AG04450 (cell line): ENCODE measurements at places on chromosomes 6 and 20.

GRCh38 chr20:21175433-21175832 is 49.6 kb downstream of the KIZ start:
- no peak for DNase-seq

DNA sequence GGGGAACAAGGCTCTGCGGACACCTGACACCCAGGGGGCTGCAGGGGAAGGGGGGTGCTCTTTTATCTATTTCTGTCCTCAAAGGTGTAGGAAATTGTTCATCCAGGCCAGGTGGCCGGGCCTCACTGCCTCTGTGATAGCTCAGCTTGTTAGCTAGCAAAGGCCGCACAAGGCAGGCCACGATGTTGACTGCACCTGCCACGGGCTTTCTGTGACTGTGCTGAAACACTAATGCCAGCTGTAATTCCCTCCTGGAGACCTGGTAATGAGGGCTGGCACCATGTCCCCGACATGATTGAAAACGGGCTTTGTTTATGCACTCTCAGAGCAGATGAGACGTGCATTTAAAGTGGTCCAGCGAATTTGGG is 61.4 kb upstream of the APCDD1L start:
- DNase-seq = no peak

GRCh38 chr6:143766185-143766553 is 77.0 kb upstream of the LTV1 start:
- no peak for DNase-seq

DNA sequence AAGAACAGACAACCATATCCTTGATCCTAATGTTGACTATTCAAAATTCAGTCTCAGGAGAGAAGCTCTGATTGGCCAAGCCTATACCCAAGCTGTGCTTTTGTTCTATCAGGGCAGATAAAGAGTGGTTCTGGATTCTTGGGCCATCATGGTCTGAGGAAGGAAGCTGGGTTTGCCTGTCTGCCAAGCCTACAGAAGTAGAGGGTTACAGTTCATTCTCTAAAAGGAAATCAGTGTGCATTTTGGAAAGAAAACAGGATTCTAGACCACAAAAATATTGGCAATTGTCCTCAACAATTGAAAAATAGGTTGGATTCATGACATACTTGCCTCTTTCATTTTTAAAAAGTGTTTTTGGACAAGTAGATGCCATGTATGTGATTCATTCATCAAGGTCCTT is 145.4 kb upstream of the BMP2 start:
- DNase-seq = no peak

GRCh38 chr6:28769626-28770402 is 154.0 kb downstream of the TRIM27 start:
- DNase-seq = no peak

- no peak for DNase-seq
Observed at GRCh38 chr6:96576221-96576620, 13.3 kb downstream of the FHL5 start.

DNA sequence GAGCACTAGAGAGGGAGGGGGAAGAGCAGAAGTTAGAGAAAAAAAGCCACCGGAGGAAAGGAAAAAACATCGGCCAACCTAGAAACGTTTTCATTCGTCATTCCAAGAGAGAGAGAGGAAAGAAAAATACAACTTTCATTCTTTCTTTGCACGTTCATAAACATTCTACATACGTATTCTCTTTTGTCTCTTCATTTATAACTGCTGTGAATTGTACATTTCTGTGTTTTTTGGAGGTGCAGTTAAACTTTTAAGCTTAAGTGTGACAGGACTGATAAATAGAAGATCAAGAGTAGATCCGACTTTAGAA is 2.0 kb downstream of the ID4 start:
- DNase-seq = no peak
